K562 (cell line): ENCODE measurements at places on chromosomes 6 and 20.
A peak's percentile ranks its signal among the peaks of the same experiment; 100 is the strongest.

GRCh38 chr20:916125-916799 lies at the start of gene ANGPT4:
ANGPT4 (minus strand) TSS chr20:916334; CDS start chr20:916214, 120 bp downstream.
- DNase-seq, result no peak

DNA sequence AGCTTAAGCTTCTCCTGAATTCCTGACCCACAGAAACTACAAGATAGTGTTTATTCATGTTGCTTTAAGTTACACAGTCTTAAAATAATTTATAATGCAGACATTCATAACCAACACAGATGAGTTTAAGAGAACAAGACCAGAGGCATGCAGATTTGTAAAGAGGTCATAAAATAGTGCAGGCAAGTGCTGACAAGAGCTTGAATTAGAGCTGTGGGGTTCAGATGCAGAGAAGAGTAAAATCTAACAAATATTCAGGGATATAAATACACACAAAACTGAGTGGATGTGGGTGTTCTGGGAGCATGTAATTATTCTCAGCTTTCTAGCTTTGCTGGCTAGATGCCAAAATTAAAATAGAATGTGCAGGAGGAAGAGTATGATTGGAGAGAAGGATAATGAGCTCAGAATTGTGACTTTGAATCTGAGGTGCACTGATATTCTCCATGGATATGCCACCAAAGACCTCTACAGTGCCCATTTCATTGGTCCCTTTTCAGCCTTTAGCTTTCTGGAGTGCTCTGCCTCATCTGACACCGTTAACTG lies 291.9 kb upstream of the SGK1 start:
- no peak for DNase-seq

DNA sequence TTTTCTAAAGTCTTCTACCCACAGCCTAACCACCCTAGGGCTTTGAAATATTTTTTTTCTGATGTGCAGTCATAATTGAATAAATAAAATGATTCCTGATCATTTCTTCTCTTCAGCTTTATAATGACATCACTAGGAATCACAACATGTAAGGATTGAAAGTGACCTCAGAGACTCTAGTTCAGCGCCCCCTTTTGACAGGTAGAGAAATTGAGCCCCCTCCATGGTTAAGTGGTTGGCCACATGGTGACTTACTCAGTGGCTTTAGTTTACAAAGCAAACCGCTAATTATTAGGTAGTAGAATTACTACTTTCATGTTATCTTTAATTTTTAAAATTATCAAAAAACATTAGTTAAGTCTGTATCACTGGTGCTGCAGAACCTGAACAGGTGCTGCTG lies 13.3 kb upstream of the SLC2A12 start:
- peak; percentile 46 for DNase-seq

DNA sequence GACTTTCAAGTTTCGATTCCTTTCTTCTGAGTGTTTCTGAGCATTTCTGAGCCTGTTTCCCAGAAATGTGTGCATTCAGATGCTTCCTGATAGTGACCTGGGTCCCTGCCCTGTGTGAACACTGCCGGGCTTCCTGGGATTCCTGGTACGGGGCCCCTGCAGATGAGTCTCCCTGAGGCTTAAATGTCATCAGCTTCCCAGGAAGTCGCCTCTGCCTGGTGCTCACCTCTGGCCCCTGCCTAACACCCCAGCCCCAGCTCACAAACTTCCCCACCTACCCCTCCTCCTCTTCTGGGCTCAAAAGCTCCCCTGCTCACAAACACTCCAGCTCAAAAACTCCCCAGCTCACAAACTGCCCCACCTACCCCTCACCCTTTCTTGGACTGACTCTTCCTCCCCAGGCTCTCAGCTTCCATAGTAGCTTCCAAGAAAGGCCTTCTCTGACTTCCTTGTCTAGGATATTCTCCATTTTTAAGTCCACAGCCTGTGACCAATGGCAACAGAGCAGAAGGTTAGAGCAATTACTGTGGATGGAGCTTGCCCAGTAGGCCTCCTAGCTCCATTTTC lies 42.0 kb downstream of the TGM2 start:
- peak; percentile 44 for DNase-seq

- DNase-seq, result peak; percentile 33
Observed at GRCh38 chr6:28251661-28252008, 434 bp downstream of the ZKSCAN4 start.

DNA sequence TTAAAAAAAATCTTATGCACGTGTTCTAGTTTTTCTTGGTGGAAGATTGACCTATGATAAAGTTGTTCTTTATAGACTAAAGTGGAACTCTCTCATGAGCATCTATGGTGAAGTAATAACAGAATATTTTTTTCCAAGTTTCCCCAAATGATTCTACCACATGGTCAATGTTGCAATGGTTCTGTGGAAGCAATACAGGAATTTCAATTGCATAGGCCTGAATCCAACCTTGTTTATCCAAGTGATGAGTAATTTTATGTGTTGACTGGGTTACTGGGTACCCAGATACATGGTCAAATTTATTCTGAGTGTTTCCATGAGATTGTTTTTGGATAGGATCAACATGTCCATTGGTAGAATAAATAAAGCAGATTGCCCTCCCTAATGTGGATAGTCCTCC lies 581.5 kb downstream of the MMUT start:
- DNase-seq, result no peak

GRCh38 chr6:125097186-125097585 lies 56.4 kb upstream of the TPD52L1 start:
- DNase-seq, result no peak

- no peak for DNase-seq
Observed at GRCh38 chr20:35257175-35257909, 20.6 kb downstream of the MMP24OS start.

GRCh38 chr20:31757254-31757653 lies 18.2 kb downstream of the TPX2 start:
- DNase-seq, result no peak

DNA sequence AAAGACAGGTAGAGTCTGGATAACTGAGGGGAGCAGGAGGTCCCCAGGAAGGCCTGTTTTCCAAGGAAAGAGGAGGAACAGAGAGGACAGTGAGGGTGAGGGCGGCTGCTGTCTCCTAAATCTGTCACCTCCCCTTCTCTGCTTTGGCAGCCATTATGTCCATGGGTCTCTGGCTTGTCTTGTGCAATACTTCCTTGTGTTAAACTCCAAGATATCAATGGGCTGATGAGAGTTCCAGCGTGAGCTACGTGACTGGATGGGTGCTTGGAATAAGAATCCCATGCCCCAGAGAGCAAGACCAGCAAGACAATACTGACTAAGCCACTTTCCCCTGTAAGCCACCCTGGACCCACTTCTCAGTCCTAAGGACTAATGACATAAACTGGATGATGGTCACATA lies 26.3 kb upstream of the DNAAF9 start:
- no peak for DNase-seq

DNA sequence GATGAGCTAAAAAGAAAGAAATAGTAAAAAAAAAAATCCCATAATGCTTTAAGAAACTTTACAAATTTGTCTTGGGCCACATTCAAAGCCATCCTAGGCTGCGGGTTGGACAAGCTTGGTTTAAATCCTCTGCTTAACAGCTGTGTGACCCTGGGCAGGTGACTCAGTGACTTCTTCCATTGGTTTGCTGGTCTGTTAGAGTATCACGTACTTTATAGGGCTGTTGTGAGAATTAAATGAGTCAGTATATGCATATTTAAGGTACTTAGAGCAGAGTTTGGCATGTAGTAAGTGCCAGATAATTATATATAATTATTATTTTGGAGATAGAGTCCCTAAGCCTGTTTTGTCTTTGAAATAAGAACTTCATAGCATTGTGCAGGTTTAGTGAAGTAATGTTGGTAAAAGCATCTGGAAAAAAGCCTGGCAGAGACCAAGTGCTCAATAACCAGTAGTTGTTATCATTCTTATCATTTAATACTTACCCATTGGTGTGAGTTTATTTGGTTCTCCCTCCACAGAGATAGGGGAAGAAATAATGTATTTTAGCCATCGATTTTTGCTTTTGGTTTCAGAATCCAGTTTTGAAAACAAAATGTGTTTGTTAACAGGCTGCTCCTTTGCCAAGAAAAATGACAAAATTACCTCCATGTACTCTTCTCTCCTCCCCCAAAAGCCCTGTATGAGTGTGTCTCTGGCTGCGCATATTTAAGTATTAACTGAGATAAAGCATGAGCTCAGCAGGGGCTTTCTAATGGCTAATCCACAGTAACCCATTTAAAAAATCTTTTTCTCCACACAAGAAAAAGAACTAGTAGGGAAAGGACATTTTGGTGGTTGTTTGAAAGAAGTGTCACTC lies 67.2 kb downstream of the FOXO3 start:
- no peak for DNase-seq

DNA sequence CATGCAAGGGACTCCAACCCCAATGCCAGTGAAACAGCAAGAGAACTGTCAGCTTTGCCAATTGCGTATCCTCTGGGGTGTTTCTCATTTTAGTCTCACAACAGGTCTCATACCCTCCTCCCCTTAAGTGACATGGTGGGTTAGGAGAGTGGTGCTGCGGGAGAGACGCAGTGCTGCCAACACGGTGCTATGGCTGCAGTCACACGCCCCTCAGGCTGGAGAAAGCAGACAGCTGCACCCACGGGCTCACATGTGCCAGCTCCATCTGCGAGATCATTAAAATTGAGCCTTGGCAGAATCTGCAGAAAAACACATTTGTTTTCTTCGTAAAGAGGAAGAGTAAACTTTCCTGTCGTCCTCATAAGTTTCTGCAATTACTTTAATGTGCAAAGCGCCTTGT lies 114.7 kb downstream of the ANKRD60 start:
- no peak for DNase-seq

GRCh38 chr6:126034656-126035055 lies 48.3 kb downstream of the TRMT11 start:
- DNase-seq, result no peak

DNA sequence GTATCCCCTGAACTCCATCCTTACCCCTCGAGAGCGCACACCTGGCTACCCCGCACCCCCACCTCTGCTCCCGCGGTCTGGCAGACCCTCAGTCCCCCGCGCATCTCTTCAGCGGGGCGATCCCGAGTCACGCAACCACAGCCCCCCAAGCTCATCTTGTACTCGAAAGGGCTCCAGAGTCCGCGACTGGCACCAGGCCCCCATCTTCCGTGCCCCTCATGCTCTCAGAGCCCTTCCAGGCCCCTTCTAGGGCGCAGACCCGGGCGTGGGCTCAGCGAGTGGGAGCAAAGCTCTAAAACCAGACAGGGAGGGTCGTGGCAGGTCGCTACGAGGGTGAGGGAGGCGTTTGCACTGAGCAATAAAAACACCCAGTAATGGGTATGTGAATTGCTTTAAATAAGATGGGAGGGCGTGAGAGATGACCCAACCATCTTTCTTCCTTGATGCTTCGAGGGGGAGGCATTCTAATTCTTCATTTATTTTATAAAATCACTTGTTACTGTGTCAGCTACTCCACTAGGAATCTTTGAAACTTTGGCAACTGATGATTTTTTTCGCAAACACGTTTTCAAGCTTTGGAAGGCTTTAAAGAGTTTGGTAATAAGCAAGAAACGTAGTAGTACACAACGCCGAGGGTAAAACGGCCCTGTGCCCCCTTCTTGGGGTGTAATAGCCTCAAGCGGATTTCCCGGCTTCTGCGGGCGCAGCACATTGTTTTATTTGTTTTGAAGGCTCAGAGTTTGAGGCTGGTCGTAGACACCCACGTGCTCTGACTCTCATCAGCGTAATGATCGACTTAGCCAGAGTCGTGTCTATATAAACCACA lies 42.6 kb upstream of the SUPT3H start:
- no peak for DNase-seq

DNA sequence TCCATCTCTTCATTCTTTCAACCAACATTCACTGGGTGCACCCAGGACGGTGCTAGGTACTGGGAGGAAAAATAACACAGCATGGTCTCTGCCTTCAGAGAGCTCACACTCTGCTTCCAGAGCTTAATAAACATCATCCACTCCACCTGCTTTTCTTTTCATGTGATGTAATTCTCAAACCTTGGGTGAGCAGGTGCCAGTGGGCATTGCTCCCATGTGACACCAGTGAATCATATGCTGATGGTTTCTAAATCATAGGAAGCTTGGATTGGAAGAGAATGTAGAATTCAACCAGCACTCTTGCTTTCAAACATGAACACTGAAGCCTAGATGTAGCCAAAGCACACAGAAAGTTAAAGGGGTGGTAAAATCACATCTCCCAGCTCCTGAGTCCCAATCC lies 189.8 kb downstream of the FOXA2 start:
- no peak for DNase-seq

- DNase-seq, result no peak
Observed at GRCh38 chr6:31838968-31839367, 11.4 kb downstream of the HSPA1B start.

DNA sequence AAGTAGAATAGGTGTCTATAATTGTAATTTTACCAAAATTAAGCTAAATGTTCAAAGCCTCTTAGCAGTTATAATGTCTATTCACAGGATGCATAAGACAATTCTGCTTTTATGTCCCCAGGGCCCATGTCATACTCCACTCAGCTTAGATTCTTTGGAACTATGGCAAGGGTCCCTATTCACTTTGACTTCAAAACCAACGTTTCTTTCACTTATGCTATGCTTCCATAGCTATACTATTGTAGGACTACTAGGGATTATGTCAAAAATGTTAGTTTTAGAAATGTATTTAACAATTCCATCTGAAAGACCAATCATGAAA lies 15.8 kb upstream of the ADGRG6 start:
- DNase-seq, result no peak

- peak; percentile 45 for DNase-seq
Observed at GRCh38 chr20:34337982-34338726, 24.9 kb upstream of the ITCH start.

- no peak for DNase-seq
Observed at GRCh38 chr6:32424589-32425300, 14.9 kb upstream of the HLA-DRA start.

DNA sequence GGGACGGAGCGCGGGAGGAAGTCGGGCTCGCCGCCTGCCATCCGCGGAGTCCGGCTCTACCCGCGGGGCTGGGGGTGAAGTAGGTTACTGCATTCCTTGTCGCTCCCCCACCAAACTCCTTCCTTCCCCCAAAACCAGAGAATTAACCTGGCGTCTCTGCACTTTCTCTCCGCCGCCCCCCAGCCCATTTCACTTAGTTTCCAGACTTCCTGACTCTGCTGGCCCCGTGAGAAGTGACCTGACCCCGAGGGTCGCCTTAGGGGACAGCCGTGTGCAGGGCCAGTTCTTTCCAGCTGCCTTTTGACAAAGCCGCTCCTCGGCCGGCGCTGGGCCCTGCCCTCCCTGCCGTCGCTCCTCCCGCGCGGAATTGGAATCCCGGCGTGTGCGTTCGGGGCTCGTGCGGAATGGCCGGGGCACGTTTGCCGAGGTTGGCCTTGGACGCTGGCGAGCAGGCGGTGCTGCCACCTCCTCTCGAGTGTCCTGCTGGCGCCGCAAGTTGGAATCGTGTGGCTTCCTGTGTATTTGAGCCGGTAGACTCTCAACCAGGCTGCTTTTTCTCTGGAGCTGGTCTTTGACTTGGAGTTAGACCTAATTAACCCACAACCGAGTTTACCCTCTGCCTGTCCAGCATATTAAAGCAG lies 650 bp downstream of the DCBLD1 start:
- peak; percentile 47 for DNase-seq

- peak; percentile 57 for DNase-seq
Observed at GRCh38 chr20:58447511-58448391, 58.7 kb downstream of the VAPB start.
